ENCODE measurements at places on chromosomes 16 and 17.

DNA sequence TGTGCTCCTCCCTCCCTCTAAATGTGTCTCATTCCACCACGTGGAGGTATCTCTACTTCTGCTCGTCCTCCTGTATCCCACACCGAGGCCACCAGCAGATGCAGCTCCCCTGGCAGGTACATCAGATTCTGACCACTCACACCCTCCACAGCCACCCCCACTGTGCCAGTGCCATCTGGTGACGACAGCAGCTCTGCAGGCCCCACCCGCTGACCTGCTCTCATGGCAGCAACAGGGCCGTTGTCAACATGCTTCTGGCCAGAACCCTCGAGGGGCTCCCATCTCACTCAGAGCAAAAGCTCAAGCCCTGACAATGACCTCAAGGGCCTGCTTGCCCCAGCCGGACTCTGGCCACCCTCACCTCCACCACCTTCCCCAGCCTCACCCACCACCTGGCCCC, 93.4 kb downstream of the AMFR start:
- DNase-seq: no peak

- DNase-seq: no peak
Measured at GRCh38 chr17:51230306-51230705, 29.5 kb downstream of the MBTD1 start.

- DNase-seq: no peak
Measured at GRCh38 chr17:55168958-55169687, 95.6 kb upstream of the HLF start.

DNA sequence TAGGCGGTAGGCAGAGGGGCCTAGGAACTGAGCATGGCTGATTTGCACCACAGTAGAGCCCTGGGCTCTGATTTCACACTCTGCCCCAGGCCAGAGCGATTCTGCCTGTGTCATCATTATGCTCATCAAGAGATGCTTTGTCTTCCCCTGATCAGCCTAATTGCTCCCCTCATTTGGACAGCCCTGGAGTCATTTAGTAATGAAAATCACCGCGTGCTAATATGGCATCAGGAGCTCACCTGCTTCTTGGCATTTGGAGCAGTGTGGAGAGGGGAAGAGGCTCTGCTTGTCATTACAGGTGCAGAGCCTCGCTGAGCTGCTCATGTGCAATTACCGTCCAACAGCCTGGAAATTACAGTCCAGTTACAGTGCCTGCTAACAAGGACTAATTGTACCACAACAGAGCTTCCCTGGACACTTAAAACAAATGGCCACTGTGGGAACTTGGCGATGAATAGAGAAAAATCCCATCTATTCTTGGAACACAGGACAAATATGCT, 157.1 kb upstream of the WSCD1 start:
- no peak for DNase-seq

- no peak for DNase-seq
Measured at GRCh38 chr17:2794111-2794803, 2.0 kb upstream of the RAP1GAP2 start.

- no peak for DNase-seq
Measured at GRCh38 chr17:49734515-49735490, 27.0 kb upstream of the SLC35B1 start.

- no peak for DNase-seq
Measured at GRCh38 chr17:17765359-17766076, 71.3 kb downstream of the SREBF1 start.

DNA sequence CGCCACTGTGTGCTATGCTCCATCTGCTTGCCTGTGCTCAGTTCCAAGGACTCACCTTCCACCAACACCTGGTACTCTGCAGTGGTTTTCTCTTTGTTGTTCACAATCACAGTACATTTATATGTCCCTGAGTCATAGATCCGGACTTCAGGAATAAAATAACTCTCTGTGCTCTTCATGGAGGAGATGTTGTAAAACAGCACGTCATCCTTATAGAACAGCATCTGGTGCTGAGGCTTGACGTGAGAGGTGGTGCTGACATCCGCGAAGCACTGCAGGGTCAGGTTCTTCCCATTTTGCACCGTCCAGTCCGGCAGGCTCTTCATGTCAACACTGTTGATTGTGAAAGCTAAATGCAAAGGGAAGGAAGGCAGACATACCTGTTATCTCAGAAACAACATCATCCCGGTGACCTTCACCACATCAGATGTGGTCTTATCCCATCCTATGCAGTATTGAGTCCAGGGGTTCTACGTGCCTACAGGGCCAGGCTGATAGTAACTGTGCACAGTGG, 12.8 kb downstream of the PECAM1 start:
- DNase-seq: no peak

DNA sequence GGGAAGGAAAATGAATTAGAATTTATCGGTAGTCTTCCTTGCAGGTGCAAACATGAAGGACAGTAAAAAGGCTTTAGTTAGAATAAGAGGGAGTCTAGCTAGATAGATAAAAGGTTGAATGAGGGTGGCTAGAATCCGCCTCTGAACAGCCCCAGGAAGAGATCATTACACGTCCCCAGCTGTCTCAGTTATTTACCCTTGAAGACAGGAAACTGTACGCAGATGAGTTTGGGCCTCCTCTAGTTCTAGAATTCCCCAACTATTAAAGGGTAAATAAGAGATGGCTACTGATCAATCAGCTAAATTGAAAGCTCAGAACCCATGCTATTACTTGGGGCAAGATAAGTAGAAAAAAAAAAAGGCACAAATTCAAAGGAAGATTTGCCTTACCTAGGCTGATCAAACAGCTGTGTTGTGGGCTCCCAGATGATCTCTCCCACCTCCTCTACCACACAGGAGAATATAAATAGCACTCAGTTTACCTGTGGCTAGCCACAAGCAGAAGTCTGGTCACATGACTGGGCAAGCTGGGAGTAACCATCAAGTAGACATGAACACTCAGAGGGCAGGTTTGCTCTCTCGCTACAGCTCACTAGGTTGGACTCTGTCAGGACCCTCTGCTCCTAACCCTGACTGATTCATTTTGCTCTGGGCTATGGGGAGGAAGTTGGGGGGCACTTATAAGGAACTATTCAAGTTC, 17.0 kb downstream of the FAM117A start:
- DNase-seq: no peak

GRCh38 chr17:80253631-80254395, 6.8 kb upstream of the RNF213 start:
- DNase-seq: no peak

DNA sequence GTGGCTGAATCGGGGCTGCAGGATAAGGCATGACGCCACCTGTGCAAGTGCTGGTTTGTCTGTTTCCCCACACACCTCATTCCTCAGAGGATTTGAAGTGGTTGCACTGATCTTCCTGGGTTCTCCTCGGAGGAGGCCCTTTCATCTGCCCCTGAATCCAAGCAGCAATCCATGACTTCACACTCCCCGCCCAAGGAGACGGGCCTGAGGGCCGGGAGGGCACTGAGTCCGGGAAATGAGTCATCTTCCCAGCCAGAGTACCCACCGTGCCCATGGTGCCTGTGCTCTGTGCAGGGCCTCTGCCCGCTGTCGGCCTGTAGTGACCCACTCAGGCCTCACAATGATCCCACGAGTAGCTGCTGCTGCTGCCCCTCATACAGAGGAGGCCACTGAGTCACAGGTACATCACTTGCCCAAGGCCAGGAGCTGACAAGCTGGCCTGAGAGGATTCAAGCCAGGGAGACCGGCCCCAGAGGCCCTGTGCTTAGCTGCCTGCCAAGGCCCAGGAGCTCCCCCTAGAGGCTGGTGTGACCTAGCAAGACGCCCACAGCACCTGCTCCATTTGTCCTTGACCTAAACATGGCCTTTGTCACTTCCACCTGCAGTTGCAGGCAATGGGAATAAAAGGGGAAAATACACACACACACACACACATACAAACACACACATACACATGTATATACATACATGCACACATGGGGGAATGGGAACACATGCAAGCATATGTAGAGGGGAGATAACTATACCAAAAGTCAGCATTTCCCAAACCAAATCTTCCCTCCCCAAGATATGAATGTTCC, 240.0 kb downstream of the C16orf95 start:
- DNase-seq: no peak

- DNase-seq: no peak
Measured at GRCh38 chr16:71846431-71846830, 655 bp downstream of the ATXN1L start.

Data from T-helper 9 cell (primary cell).